ENCODE measurements at places on chromosomes 5 and 9.

GRCh38 chr9:125541840-125542243 lies 165.2 kb downstream of the MAPKAP1 start:
- no peak for DNase-seq

- DNase-seq: no peak
Measured at GRCh38 chr9:92948632-92949031, 1.3 kb downstream of the FGD3 start.

DNA sequence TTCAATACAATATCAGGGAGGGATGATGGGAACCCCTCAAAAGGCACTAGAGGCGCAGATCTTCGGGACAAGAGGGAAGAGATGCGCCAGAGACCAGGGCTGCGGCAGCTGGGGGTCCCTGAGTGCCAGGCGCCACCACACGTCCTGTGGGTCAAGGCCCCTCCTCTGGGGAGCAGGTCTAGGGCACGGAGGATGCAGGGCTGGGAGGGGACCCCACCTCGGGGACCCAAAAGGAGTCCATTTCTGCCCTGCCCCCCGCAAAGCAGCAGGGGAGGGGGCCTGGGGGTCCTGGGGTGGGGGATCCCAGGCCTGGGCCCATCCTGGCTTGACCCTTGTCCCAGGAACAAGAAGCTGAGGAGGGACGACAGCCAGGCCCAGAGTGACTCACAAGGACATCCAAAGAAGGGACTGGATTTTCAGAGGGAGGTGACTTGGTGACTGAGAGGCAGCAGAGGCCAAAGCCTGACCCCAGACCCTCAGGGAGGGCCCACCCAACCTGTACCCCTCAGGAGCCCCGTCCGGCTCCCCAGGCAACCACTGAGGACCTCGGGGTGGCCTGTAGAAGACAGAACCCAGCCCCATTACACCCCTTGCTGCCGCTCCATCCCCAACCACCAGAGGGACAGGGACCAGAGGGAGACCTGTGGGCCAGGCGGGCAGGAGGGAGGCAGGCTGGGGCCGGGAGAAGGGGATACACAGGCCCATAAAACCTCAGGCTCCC lies 54.2 kb downstream of the LRSAM1 start:
- peak; percentile 7 for DNase-seq

DNA sequence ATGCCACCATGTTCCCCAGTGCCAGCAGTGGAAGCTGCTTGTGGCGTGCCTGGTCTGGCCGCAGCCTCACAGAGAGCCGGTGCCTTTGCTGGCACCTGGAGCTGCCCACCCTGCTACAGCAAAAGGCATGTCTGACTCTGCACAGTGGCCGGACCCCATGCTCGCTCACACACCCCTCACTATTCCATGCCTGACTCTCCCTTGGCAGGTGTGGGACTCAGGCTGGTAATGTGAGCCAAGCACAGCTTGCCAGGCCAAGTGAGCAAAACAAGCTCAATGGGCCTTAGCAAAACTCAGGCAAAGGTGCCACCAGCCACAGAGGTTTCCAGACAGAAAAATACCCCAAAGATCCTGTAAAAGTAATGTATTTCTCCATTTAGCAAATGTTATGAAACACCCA lies 15.5 kb downstream of the GNA14 start:
- no peak for DNase-seq

- DNase-seq: no peak
Measured at GRCh38 chr5:93249651-93250289, 331.2 kb downstream of the NR2F1-AS1 start.

GRCh38 chr5:31957151-31957550 lies 217.0 kb downstream of the GOLPH3 start:
- DNase-seq: no peak

GRCh38 chr9:16426716-16427115 lies 443.8 kb downstream of the BNC2 start:
- no peak for DNase-seq

DNA sequence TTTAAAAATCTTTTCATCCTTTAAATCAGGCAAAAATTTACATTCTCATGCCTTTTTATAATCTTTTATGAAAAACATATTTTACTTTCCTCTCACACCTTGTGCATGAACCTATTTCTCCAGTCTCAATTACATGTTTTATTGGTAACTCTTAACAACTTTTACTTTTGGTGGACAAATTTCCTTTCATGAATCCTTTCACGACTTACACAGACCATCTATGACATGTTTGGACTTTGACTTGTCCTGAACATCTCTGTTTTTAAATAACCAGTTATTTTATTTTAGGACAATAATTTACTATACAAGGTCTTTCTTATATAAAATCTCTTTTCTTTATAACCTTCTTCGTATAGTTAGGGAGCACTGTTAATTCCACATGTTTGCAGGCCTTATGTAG lies 26.5 kb upstream of the MTMR12 start:
- no peak for DNase-seq

DNA sequence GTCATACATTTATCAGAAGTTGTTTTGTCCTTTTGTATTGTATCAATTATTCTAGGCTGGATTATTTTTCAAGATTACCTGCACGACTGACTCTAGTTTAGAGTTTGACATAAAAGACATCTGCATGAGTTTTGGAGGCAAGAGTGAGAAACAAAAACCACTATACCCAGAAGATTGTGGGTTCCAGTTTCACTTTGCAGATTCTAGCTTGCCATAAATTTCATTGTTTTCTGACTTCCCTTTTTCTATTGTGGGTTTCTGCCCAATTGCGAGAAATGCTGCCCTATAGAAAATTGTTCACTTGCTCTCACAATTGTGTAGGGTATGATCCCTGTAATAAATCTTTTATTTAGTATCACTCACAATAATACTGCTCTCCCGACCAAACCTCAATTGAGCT lies 1043.4 kb upstream of the CDH10 start:
- DNase-seq: no peak

GRCh38 chr9:112065806-112066606 lies 109.1 kb downstream of the SUSD1 start:
- DNase-seq: no peak

DNA sequence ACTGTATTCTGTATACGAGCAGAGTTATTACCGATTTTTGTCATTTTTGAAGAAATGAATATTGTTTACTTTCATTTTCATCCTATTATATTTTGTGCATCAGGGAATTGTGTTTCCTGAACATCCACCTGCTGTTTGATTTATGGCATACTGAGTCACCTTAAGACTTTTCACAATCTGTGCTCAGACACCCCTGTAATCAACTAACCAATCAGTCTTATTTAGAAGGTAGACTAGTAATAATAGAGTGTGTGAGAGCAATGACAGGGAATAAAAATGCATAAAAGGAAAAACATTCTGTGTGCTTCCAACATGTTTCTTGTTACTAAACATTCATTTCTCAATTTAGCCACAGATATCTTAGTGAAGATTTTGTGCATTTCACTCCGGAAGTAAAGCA lies 1413.6 kb upstream of the ACO1 start:
- DNase-seq: no peak

GRCh38 chr9:749716-750115 lies 91.8 kb upstream of the DMRT1 start:
- no peak for DNase-seq

- peak; percentile 54 for DNase-seq
Measured at GRCh38 chr5:35852084-35852734, 4.5 kb upstream of the IL7R start.

- no peak for DNase-seq
Measured at GRCh38 chr5:151066920-151067319, 13.9 kb downstream of the TNIP1 start.

GRCh38 chr5:72597456-72597948 lies 90.3 kb upstream of the ZNF366 start:
- DNase-seq: no peak

DNA sequence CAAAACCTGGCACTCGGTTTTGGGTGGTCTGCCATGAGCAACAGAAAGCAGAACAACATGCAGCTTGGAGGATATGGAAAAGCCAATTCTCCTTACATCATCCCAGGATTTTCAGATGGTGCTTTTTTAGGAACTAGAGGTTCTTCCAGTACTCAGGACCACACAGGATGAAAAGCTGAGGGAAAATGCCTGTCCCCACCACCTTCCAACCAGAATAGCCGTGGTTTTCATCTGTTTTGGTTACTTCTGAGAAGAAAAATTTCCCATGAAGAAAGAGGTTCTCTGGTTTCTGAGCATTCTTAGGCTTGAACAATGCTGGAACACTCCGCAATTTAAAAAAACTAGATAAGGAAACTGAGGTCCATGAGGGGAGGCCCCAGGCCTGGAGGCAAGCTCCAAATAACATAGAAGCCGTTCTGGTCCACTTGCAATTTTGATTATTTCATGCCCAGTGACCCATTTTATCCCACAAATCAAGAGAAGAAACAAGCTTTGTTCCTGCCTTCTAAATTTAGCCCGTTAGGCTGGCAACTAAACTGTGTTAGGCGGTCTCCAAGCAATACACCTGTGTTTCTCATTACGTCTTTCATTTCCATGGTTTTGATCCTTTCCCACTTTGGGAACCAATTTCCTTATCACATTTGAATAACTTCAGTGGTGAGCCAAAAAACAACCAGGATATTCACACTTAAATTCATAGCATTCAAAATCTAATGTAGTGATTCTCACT lies 79.2 kb upstream of the SPIN1 start:
- no peak for DNase-seq

DNA sequence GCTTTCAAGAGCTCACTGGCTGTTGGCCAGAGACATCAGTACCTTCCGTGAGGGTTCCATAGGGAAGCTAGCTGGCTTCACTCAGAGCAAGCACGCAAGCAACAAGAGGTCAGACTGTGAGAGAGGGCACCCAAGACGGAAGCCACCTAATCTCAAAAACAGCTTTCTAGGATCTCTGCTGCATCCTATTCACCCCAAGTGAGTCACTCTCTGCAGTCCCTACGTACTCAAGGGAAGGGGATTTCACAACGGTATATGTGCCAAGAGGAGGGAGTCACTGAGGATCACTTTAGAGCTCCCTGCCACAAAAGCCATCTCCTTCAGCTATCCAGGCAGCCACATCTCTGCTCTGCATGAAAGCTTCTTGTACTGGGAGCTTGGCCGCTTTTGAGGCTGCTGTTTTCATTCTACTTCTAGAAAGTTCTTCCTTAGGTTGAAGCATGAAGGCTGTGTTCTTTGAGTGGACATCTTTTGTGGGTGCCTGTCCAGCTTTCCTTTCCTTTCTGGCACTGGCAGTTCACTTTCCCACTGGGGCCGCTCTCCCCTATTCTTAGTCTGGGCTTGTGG lies 249.5 kb downstream of the MAN2A1 start:
- no peak for DNase-seq

DNA sequence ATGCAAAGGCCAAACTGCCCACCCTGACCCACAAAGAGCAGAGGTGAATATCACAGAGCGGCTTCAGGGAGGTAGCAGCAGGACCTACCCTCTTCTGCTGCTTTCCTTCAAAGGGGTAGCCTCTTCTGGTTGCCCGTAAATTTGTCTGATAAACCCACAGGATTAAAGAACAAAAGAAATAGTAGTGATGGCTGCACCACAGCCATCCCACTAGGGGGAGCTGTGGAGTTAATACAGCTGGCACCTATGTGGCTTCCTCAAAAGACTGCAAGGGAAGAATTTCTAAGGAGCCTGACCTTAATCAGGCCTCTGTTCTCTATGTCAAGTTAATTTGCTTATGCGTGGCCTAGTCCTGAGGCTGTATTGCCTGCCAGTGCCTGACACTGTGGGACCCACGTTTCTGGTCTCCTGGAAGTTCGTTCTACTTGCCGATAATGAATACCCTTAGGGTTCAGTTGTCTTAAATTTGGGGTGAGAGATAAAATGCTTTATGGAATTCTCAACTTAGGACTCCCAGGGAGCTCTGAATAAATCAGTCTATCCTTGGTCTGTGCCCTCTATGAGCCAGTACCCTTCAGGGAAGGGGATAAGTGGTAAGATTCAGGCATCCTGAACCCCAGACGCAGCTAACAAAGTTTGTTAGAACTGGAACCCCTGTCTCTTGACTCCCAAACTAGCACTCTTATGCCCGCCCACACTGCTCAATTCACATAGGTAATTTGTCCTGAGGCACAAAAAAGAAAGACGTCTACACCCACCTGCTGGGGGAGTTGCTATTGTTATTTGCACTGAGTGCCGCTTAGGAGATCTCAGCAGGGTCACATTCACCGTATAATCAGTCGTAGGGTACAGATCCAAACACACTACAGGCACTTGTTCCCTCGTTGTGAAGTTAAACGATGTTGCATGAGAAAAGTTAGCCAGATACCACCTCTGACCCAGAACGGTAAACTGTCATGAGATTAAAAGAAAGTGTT lies 77.1 kb downstream of the SUSD1 start:
- peak; percentile 53 for DNase-seq

- DNase-seq: no peak
Measured at GRCh38 chr9:30198463-30199309, 2185.8 kb upstream of the ACO1 start.
